A549 (cell line): ENCODE measurements at places on chromosomes 2 and 18. TPM values are rescaled to one million over a fixed set of nuclear protein-coding genes. Genes with fewer than 3 reads are reported as not detected.
A peak's percentile ranks its signal among the peaks of the same experiment; 100 is the strongest.

- DNase-seq, result no peak
These were observed 274.9 kb upstream of the LRRTM4 start for GRCh38 chr2:77797088-77797487.

GRCh38 chr2:163753726-163754125 is 17.9 kb upstream of the FIGN start:
- DNase-seq, result no peak

DNA sequence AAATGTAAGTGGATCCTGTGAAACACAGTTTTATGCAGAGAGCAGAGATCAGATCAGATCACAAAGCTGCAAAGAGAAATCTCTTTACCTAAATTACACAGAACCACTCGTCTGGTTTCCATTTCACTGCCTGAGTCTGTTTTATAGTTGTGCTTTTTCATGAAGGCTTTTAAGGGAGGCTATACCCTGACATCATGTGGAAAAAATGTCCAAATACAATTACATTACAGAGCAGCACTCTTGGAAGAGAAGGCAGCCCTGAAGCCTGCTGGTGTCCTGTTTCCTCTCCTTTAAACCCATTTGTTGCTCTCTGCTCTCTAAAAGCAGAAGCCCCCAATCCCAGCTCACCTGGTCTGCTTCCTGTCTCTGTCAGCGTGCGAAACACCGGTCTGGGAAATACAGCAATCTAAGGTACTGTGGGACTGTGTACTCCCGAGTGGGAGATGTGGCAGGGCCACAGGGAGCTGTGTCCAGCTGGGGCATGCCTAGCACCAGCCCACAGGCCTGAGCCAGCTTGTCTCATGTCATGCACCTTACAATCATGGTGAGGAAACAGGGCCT is 24.8 kb upstream of the ZFP36L2 start:
- DNase-seq, result no peak

DNA sequence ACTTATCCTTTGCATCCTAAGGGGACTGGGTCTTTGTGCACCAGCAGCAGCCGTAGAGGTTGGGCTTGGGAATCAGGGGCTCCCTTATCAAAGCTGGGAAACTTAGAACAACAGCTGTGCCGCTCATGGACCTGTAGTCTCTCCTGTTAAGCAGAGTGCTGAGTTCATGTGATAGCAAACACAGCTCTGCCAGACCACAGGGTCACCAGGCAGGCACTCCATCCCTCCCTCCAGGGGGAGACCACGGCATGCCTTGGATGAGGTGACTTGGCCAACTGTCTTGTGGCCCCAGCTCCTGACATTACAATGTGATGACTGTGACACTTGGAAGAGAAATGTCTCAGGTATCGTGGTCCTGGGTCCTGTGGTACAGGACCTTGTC is 60.0 kb downstream of the DGKD start:
- no peak for DNase-seq

DNA sequence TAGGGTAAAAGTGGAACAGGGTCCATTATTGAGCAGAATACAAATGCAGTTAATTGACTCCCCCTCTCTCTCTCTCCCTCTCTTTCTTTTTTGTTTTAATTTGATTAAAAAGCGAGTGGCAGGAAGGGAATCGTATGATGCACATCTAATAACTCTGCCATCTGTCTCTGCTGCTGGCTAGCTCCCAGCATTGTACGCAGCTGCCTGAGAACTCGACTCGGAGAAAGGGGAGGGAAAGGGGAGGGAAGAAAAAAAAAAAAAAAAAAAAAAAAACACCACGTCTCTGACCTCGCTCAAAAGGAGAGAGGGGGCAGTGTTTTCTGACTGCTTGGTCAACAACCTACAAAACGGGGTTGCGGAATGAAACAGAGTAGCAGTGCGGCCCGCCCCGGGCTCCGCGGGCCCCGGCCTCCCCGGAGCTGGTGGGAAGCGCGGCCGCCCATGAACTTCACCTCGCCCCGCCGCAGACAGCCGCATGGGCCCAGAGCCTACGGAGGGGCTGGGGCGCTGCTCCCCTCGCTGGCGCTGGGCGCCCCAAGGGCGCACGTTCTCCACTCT is 265.7 kb downstream of the TCF4 start:
- peak; percentile 42 for DNase-seq

Gene ME2
- polyA plus RNA-seq, result 46.0 to 47.3 TPM (median 46.8 TPM) in 3 replicates

Gene NLRC4
- polyA plus RNA-seq, result not detected in 3 replicates
